ENCODE measurements at places on chromosomes 12 and 14.

GRCh38 chr12:52790427-52791270, 5.3 kb downstream of the KRT3 start:
- no peak for DNase-seq

- DNase-seq, result no peak
Measured at GRCh38 chr14:102606296-102606695, 13.8 kb downstream of the RCOR1 start.

GRCh38 chr14:24274101-24274543, 2.7 kb upstream of the RABGGTA start:
- no peak for DNase-seq

DNA sequence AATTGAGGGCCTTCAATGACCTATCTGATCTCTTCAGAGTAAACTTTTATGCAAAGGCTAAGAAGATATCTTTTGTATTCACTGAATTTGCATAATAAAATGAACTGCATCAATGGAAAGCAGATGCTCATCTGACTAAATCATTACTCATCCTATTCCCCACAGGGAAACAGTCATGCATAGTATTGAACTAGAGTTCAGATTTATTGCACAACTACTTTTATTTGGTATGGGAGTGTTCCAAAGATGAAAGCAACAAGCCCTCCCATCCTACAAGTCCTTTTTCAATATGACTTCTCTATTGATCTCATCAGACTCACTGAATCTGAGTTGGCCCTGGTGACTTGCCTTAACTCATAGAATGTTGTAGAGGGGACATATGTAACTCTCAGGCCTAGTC, 159.8 kb downstream of the KITLG start:
- no peak for DNase-seq

DNA sequence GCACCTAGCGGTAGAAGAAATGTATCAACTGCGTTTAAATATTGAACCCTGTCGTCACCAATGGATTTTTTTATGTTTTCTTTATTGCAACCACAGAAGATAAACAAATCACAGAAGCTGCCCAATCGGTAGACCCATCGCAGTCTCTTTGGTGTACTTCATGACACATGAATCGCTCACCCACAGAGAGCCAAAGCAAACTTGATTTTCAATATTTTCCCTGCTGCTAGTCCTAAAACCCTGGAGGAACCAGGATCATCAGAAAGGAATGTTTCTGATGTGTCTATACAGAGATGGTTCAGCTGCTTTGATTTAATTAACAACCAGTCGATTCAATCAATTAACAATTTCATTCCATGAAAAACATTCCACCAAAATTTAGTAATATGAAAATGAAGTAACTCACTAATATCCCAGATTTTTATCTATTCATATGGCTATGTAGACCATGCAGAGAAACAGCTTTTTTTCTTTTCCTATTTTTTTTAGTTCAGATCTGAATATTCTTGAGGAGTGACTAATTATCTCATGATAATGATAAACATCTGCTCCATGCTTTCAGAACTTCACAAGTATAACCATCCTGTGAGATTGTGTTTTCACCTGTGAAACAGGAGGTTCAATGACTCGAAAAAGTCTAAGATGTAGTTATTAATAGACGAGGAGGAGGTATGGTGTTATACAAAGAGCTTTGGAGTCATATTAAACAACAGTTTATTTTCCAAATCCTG, 46.1 kb downstream of the DIO2 start:
- DNase-seq, result no peak

DNA sequence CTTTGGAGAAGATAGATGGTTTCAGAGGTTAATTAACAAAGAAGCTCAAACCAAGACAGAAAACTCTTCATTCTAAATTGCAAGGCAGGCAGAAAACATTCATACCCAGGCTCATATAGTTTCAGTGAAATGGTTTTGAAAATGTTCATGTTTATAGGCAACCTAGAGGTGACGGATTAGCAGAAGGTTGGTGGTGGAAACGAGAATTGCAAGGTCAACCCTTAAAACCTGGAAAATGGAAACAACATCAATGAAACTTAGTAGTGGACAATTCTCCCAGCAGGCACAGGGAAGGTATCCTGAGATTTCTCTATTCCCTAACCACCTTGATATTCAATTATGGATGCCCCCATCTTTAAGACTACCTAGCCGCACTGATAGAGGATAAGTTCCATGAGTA, 965 bp downstream of the CD163 start:
- no peak for DNase-seq

GRCh38 chr12:100484183-100484886, 10.7 kb downstream of the NR1H4 start:
- DNase-seq, result no peak

DNA sequence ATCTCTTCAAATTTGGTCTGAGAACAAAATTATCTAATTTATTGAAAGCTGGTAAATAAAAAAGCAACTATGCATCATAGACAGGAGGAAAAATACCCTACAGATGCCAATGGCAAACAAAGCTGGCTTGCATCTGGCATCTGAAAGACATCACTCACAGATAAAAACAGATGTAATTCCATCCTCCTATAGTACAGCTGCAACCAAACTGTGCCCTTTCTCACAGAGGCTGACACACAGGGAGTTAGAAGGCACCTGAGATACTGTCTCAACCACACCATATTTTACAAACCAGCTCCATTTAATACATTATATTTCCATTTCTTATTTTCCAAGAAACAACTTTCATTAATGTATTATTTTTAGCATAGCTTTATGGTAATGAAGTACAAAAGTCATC, 39.4 kb downstream of the DUSP16 start:
- DNase-seq, result no peak

All from HuH-7.5 (cell line).